Activated naive CD4-positive, alpha-beta T cell (primary cell): ENCODE measurements at places on chromosomes 2 and 18.

GRCh38 chr2:130824492-130825061 is 12.1 kb upstream of the ARHGEF4 start:
- no peak for DNase-seq

- DNase-seq: no peak
These were observed 98.0 kb downstream of the ADCYAP1 start for GRCh38 chr18:1002653-1003178.

DNA sequence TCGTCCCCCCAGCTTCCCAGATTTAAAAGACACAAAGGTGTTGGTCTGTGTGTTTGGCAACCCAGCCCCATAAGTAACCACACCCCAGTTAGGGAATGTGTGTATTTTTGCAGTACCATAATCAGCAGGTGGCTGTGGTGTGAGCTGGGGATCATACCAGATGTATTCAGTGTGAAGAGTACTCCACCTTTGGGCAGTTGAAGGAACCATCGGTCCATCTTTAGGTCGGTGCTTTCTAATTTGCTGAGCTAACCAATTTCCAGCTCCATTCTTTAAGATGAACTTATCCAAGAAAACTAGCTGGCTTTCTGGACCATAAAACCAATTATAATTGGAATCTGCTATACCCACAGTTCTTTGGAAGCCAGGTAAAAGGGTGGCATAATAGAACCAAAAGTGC is 3.2 kb downstream of the DSEL start:
- no peak for DNase-seq

DNA sequence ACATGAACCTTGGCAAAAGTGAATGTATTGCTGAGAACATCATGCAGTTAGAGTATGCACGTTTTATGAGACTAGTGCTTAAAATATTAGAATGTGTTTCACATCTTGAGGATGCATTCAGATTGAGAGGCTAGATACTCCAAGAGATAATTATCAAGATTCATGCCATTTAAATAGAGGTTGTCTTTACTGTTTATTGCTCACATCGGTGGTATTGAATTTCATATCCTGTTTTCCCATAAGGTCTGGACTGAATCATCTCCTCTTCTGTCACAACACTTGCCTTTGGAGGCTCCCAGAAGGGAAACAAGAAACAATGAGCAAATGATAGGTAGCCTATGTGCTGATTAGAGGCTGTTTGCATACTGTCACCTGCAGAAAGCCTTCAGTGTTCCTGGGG is 83.8 kb downstream of the CLHC1 start:
- DNase-seq: no peak

GRCh38 chr2:71943238-71944182 is 204.2 kb downstream of the CYP26B1 start:
- DNase-seq: no peak

DNA sequence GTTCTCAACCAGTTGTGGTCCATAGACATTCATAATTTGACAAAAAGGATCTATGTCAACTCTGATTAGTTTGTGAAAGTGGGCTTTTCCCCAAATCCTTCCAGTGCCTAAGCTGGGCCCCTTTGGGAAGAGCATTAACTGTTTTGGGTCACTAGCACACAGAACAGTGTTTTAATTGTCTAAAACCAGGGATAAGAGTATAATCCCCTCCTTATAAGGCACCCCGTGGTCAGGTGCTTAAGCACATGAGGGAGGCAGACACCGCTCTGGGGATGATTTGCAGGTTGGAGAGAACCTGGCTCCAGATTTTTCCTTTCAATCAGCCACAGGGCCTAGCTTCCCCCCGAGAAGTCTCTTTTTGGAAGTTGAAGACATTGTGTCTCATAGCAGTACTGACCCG is 53.6 kb upstream of the RFX8 start:
- no peak for DNase-seq

GRCh38 chr2:61762292-61762691 is 91.6 kb downstream of the FAM161A start:
- no peak for DNase-seq

DNA sequence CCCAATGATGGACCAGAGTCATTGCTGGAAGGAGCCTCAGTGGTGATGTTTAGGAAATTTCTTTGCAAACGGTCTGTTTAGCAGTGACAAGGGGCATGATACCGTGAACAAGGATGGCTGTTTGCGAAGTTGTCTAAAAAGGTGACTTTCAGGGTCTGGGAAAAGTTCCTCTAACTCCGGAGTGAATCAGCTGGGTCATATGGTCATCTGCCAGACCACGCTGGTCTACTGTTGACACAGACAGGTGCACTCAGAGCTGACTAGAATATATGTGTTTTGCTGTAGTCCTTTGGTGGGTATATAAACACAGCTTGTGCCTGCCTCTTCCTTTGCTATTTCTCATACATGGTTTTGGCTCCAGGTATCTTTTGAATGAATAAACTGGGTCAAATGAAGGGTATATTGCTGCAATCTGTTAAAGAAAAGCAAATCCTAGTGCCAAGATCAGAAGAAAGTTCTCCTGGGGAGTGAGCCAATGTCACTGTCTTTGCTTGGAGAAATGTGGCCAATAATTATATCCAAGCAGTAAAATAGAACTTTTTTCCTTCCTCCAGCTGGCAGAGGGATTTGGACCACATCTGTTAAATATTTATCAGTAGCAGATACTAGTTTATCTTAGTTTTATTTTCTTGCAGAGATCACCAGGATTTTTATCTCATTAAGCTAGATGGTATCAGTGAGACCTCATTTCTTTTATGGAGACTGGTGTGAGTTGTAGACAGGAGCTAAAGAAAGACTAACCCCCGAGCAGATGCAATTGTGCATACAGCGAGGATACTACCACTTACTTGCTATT is 286.0 kb downstream of the TRIB2 start:
- no peak for DNase-seq

DNA sequence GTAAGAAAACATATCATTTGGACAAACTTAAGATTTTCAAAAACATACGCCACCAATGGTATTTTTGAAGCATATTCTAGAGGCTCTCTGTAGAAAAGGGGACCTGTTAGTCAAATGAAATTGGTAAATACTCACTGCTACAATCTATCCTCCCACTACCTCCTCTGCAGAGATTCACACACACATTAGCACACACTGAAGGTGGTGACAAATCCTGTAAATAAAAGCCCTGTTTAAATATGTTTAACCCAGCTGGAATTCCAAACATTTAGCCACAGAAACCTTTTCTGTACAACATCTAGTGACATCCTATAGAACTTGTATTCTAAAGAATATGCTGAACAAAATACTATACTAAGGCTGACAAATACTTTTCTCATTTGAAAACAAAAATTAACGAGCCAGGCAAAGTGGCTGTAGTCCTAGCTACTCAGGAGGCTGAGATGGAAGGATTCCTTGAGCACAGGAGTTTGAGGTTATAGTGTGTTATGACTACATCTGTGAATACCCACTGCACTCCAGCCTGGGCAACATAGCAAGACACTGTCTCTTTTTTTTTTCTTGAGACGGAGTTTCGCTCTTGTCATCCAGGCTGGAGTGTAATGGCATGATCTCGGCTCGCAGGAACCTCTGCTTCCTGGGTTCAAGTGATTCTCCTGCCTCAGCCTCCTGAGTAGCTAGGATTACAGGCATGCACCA is 25.9 kb downstream of the ALS2 start:
- DNase-seq: no peak

DNA sequence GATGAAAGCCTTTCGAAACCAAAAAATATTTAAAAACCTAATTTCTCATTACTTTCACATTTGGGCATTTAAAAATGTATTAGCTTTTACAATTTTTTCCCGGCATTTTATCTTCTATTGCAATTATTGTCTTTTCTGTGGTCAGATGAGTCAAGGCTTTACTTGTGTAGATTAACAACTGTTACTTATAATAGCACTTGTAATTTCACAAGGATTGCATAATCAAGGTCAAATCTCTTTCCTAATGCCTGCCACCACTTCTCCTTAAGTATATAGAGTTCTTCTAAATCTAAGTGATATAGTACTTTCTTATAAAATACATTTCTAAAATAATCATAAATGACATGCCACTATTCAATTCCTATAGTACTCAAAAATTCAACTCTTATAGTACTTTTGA is 67.2 kb downstream of the SLC8A1 start:
- no peak for DNase-seq

- no peak for DNase-seq
These were observed 234.6 kb upstream of the CDH7 start for GRCh38 chr18:65516209-65516608.

DNA sequence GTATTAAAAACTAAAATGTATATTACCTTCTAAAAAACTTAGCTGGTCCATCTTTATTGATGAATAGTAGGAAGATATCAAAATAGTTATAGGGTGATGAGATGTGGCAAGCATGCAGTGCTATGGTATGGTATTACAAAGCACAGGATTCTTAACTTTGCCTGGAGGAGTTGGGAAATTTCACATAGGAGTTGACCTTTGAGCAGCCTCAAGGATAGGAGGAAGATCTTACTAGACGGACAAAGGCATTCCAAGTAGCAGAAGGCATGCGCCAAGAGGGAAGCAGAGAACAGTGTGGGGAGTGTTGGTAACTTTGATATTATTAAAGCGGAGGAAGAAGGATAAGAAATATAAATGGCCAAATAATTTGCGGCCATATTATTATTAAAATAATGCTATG is 60.0 kb downstream of the TTC21B start:
- DNase-seq: no peak

- DNase-seq: no peak
These were observed 99.7 kb downstream of the RND3 start for GRCh38 chr2:150387586-150388288.

DNA sequence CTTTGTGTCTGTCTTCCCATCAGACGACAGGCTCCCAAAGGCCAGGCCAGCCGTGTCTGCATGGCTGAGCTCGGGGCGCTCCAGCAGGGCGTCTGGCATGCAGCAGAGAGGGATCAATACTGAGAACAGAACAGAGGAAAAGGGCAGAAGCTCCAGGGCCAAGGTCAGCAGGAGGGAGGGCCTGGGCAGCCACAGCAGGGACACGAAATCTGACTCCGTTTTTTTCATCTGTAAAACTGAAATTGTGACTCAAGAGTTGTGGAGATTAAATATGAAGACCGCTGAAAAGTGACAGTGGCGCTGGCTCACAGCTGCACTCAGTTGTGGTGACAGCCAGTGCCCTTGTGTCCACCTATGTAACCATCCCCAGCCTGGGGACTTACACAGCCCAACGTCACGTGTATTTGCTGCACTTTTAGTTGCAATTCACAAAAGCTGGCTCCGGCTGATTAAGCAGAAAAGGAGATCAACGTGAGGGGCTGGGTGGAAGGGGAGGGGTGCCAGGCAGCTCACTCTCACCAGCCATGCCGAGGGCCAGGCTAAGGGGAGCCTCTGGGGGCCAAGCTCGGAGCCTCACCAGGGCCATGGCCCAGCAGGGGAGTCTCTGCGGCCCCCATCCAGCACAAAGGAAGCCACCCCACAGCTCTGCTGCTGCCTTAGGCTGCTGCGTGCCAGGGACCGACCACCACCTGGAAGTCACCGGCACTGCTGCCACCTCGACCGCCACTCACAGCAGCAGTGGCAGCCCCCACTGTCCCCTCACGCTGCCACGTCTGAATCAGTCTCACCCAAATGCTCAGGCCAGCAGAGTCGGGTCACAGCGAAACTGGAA is 74.7 kb downstream of the EIPR1 start:
- DNase-seq: no peak

GRCh38 chr2:179715196-179715595 is 146.2 kb downstream of the ZNF385B start:
- DNase-seq: no peak

GRCh38 chr2:150587547-150588505 is 100.4 kb upstream of the RND3 start:
- no peak for DNase-seq

DNA sequence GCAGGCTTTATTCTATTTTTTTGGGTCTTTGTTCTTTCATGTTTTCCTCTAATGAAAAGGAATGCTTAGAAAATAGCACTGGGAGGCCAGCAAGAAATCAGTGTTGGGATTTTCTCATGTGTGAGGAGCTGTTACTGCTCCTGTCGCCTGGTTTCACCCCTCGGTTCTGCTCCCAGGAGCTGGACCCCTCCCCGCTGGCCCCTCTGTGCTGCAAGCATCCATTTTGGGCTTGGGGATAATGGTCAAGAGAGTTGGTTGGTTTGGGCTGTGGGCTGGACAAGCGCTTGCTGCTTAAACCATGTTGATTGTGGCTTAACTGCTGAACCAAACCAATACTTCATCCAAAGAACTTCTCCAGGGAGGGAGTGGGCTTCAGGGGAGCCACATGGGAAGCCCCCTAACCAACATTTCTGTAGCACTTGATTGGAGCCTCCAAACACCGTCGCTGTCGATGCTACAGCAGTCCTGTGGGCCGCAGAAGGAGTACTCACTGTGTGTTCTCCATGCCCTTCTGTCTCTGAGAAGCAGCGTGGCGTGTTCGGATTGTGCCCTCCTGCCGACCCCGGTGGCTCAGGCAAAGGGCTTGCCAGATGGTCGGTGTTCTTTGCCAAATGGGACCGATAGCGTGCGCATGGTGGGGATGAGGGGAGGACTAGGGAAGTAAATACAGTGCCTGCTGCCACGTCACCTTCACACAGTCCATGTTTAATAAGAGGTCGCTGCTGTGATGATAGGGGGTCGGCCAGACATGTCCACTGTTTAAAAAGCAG is 40.0 kb downstream of the AGAP1 start:
- no peak for DNase-seq

DNA sequence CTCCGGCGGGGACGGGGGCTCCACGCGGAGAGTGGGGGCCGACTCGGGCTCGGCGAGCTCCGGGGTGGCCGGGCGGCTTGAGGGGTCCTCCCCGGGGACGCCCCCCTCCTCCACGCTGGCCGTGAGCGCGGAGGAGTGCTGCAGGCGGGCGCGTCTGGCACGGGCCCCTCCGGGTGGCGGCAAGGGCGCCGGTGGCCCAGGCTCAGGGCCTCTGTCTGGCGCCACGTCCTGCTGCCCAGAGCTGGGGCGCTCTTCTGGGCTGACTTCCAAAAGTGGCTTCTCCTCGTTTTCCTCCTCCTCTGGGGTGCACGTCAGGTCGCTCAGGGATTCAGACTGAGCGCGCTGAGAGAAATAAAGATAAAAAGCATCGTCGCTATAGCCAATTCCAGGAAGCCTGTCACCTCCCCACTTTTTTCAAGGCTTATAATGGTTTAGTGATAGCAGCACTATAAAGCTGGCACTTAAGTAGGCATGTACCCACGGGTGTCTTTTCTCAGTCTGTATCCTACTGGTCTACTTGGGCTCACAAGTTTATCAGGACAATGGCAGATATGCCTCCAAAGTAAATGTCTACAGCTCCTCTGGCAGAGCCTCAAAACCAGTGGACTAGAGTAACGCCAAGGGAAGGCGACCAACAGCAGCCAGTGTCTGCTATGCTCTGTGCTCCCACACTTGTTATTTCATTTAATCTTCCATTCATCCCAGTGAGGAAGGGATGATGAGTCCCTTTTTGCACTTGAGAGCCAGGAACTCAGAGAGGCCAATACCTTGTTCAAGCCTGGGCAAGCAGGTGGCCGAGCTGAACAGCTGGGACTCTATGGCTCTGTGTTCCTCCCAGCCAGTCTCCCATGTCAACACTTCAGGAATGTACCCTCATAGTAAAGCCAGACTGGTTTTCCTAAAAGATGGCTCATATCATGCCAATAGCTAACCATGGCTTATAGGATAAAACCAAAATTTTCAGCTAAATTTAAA is 92.6 kb upstream of the MGAT4A start:
- DNase-seq: no peak

- no peak for DNase-seq
These were observed 54.7 kb downstream of the KCTD18 start for GRCh38 chr2:200454927-200455801.

- DNase-seq: no peak
These were observed 170.4 kb downstream of the CD226 start for GRCh38 chr18:69777248-69777647.
